GM13976 (cell line): ENCODE measurements at places on chromosomes 4 and X.

DNA sequence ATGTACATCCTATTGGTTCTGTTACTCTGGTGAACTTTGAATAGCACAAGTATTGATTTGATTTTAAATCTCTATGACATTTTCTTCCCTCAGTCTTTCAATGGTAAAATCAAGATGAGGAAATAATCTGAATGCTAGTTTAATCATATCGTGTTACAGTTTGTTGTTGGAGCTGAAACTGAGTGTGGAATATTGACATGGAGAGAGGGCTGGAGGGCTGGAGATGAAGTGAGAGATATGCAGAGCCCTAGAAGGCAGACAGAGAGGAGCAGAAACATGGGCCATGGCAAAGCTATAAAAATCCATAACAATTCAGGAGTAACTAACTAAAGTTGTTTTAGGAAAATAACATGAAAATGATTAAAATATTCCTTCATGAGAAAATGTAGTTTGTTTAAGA is 141.1 kb downstream of the BANK1 start:
- DNase-seq: no peak

- peak; percentile 41 for DNase-seq
Measured at GRCh38 chr4:80266253-80266901, at the start of gene FGF5. Gene FGF5, plus strand, starts transcription at chr4:80266664. Its CDS starts 161 bp downstream, at chr4:80266825.

- DNase-seq: no peak
Measured at GRCh38 chr4:40682290-40683101, 52.8 kb upstream of the RBM47 start.

DNA sequence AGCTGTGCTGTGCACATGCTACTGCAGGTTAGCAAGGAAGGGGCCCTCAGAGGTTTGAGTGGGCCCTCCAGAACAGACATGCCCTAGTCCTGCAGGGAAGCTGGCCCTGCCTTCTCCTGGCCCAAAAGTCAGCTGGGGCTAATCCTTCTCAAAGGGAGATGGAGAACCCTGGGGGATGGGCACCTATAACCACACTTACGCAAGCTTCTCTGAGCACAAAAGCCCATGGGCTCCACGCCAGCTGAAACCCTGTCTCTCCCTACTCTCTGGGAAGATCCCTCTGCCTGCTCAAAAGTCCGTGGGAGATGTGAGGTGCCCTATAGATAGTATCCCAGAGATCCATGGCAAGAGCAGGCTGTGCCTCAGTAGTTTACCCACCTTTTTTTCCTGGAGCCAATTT is 58.9 kb upstream of the DKK2 start:
- no peak for DNase-seq

DNA sequence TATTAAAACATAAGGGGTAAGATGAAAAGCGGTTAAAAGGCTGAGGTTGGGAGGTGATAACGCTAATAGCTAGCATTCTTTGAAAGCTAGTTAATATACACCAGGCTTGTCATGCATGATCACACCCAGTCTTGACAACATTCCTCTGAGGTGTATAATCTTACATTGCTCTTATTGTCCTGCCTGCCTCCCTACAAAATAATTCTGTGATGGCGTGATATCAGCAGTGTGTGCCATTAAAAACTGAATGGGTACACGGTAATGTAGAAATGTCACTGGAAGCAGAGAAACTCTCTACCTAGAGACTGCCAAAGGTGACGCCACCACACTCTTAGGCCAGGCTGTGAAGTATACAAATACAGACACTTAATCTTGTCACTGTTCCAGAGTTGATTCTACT is 68.1 kb downstream of the DIAPH2 start:
- DNase-seq: no peak

GRCh38 chr4:99945718-99946355 is 581 bp downstream of the DNAJB14 start:
- DNase-seq: no peak

DNA sequence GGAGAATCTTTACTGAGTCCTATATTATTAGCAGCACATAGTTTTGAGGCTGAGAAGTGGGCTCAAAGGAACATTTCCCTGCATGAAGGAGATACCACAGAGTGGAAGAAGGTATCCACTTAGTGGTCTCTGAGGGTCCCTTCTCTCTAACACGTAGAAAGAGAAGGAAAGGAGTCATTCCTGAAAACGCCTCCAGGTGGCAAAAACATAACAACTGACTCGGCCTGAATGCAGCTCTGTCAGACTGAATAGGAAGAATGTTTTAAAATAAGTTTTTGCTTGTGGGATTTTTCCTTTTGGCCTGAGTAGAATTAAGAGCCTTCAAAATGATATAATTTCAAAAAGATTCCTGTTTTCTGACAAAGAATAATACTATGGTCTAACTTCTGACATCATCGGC is 23.3 kb downstream of the RPGR start:
- DNase-seq: no peak

DNA sequence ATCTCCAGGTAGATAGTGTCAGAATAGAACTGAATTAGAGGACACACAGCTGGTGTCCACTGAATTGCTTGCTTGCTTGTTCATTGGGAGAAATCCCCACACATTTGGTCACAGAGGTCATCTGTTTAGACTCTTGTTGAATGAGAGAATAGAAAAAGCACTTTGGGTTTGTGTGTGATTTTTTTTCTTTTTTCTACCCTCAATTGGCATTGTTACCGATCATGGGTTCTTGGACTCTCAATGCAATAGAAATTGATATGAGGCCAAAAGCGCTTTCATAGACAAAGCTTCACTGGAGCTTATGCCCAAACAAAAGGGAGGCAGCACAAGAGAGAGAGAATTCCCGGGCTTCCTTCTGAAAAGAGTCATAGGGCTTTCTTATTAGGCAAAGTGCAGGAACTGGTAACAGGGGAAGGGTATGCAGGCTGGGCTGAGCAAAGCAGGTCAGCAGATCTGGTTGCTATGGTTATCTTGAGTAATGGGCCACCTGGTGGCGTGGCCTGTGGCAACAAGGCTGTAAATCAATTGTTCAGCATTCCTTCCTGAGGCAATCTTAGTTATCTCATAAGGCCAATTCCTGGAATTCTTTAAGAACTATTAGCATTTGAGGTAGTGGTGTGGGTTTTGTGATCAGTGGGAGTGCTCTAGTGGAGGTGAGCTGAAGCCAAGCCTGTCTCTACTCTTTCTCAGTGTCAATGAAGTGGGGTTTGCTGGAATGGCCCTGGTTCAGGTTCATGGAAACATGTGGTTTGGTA is 5.3 kb upstream of the GPR82 start:
- no peak for DNase-seq

DNA sequence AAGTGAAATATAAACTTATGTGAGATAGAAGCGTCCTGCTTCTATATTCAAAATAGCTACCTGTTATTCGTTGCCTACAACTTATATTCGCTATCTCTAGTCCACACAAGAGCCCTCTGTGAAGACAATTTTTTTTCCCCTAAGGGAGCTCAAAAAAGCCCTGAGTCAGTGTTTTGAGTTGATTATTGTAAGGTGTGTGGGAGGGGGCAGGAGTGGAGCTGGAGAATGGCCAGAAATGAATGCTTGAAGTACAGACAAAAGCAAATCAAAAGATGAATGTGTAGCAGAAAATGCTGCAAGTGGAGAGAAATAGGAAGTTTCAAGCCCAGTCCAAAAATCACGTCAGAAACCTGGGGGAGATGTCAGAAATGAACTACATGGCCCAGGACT is 655.0 kb upstream of the LCORL start:
- no peak for DNase-seq

DNA sequence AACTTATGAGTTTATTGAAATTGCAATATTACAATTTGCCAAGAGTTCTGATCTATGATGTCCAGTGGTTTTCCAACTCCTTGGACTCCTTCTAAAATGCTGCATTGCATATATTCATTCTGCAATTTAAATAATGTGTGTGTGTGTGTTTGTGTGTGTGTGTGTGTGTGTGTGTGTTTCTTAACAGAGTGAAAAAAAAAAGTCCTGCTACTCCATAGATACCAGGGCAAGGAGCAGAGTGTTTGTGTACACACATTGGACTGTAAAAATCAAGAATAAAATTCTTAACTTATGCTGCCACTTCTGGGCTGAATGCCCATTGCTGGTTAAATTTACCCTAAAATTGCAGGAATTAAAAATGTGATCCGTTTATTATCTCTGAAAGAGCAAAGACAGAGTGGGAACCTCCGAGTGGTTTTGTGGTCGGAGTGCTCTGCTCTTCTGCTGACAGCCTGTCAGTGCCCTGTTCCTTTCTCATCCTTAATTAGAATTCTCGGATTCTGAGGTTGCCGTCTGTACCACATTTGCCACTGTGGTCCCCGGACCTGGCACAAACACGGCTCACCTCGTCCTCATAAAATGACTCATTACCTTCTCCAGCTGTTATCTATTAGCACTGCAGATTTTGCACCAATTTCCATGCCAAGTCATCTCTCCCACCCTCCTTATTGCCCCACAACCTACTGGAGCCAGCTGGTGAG is 355.5 kb downstream of the KCNIP4 start:
- no peak for DNase-seq

- DNase-seq: no peak
Measured at GRCh38 chr4:123613586-123614344, 217.2 kb downstream of the SPRY1 start.

DNA sequence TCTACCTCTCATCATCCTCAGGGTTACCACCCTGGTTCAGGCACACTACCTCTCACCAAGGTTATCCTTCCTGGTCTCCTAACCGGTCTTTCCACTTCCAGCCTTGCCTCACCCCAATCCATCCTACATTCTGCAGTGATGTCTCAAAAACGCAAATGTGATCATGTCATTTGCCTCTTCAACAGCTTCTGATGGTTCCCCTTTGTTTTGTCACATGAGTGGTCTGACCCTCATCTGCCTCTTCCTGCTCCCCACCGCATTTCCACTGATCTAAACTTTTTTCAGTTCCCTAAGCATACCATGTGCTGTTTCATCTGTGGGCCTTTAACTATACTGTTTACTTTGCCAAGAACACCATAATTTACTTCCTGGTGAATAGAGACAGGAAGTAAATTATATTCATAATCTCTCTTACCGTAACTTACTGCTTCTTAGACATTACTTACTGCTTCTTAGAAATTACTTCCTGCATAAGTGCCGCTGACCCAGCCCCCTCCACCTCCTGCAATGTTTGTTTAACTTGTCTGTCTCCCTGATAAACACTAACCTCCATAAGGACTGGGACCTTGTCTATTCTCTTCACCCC is 27.1 kb upstream of the NSUN7 start:
- peak; percentile 37 for DNase-seq

GRCh38 chr4:142846729-142847596 is 862 bp upstream of the INPP4B start:
- DNase-seq: peak; percentile 34

DNA sequence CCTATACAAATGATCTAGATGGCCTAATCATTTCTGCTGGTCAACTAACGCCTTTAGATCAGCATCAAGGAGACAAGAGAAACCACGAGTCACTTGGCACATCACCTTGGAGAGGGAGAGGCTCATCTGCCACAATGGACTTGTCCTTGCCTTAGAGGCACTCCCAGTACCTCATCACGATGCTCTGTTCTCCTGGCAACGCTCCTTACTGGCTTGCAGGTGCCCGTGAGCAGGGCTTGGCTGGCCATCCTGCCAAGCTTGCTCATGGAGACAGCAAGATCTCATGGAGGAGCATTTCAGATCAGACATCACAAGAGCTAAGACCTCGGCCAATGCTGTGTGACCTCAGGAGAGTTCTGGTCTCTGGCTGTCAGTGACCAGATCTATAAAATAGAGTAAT is 2.7 kb upstream of the SMIM20 start:
- no peak for DNase-seq

GRCh38 chrX:134369576-134369975 is 90.4 kb upstream of the HPRT1 start:
- DNase-seq: peak; percentile 55

- peak; percentile 47 for DNase-seq
Measured at GRCh38 chrX:44596277-44596676, 53.6 kb upstream of the FUNDC1 start.

DNA sequence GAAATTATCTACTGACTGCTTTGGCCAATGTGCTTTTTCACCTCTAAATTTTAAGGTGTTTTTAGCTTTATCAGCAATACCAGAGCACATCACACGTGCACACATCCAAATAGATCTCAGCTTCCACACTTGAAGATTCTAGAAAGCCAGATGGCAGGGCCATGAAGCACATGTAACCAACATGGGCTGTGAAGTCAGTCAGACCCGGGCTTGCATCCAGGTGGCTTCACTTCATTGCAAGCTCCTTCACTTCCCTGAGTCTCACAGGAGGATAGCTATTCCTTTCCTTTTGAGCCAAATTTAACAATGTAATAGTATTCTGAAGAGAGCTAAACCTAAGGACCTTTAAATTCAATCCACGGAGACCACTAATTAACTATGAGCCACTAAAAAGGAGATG is 86.5 kb downstream of the SH3RF1 start:
- DNase-seq: no peak

DNA sequence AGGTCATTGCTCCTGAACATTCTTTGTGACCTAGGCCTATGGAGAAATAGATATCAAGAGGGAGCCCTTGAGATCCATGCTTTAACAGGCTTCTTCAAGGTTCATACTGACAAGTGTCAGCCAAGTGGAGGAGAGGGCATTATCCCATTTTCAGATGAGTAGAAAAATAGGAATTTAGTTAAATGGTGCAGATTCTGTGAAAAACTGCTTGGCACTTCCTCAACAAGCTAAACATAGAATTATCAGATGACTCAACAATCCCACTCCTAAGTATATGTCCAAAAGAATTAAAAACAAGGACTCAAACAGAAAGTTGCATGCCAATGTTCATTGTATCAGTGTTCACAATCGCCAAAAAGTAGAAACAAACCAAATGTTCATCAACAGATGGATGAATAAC is 43.8 kb upstream of the KCNIP4 start:
- DNase-seq: no peak

GRCh38 chr4:15250021-15250441 is 177.8 kb upstream of the C1QTNF7 start:
- DNase-seq: no peak

- DNase-seq: no peak
Measured at GRCh38 chrX:98071331-98071730, 1187.6 kb downstream of the RPA4 start.

DNA sequence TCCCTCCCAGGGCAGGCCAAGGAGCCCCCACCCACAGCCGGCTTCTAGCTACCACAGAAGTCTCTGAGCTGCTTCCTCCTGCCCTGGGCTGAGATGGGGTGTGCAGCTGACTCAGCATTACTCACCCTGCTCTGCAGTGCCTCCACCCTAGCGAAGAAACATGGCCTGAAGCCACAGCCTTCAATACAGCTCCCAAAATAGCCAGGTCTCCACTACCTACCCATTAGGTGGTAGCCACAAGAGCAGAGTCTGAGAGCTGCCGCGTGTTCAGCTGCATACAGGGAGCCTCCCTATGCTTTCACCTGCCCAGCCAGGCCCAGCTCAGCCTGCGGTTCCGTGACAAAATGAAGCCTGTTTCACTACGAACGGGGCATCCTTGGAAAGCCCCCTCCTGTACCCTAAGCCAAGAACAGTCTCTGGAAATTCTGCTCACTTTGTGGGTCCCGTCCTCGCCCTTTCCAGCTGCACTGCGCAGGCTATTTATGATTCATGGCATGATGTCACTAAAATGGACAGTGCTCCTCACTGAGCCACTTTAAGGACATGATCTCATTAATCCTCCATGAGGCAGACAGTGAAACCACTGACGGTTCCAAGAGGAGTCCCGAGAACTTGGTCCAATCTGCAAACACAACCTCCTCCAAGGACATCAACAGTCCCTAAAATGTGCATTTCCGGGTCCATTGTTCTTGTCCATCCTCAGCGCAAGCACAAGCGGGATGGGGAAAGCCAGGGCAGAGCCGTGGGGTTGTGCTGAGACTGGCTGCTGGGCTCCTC is 20.2 kb downstream of the WDR1 start:
- peak; percentile 90 for DNase-seq
